ENCODE measurements at places on chromosomes 4 and X.

DNA sequence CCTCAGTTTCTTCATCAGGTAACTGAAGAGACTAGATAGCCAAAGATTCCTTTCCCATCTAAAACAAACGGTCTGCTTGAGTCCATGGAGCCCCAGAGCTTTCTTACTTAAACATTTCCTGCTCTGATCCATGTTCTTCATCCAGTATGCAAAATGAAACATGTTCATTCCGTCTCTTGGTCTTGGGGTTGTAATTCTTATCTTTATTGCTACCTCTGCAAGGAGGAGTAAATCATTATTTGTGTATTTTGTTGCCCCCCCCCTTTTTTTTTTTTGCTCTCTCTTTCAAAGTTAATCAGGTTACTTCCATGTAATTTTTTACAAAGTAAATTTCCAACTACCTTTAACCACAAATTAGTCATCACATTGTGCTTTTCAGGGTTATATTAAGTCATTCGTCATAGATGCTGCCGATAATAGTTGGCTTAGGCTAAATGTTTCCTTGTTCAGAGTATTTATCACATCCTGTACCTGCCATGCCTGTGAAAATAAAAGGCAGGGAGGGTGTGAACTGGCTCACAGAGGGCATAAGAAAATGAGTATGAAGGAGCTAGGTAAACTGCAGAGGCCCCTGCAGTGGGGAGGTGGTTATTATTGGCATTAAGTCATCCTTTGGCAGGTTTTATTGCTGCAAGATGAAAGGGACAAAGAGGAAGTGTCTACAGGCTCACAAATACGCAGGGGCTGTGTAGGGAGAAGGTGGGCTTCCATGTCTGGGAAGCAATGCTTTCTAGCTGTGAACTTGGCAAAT, 76.7 kb upstream of the HS3ST1 start:
- peak; percentile 98 for DNase-seq

DNA sequence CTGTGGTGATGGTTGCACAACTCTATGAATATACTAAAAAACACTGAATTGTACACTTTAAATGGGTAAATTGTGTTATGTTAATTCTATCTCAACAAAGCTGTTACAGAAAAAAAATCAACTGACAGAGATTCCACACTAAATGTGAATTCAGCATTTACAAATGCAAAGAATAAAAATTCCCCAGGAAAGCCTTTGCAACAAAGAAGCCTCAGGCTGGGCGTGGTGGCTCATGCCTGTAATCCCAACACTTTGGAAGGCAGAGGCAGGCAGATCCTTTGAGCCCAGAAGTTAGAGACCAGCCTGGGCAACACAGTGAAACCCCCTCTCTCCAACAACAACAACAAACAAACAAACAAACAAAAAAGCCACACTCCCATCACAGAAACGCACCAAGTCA, 8.9 kb downstream of the BCLAF3 start:
- DNase-seq: no peak

GRCh38 chr4:23234716-23235115, 542.0 kb downstream of the GBA3 start:
- DNase-seq: no peak

GRCh38 chr4:32192363-32192762, 1472.2 kb downstream of the PCDH7 start:
- no peak for DNase-seq

GRCh38 chrX:112866175-112866574, 25.5 kb upstream of the AMOT start:
- no peak for DNase-seq

- peak; percentile 7 for DNase-seq
These were observed 23.0 kb upstream of the RADX start for GRCh38 chrX:106588801-106589200.

GRCh38 chr4:185933078-185933581, 121.1 kb upstream of the SORBS2 start:
- DNase-seq: peak; percentile 6

DNA sequence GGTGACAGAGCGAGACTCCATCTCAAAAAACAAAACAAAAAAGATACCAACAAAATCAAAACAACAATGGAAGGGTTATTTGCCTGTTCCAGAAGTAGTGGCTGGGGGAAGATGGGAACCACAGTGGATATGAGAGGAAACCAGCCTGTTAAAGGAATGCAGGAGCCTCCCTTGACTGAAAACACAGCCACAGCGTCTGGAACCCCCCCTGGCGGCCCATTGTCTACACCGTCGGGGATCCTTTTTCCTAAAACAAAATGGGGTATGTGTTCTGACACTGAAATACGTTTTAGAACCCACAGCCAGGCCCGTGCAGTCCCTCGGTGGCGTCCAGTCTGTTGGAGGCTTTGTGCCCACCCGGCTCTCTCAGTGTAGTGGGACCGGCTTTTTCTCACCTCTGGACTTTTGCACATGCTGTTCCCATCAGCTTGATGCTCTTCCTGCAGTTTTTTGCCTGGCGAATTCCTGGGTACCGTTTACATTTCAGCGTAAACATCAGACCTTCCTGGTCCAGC, 19.6 kb downstream of the PIGG start:
- DNase-seq: no peak

DNA sequence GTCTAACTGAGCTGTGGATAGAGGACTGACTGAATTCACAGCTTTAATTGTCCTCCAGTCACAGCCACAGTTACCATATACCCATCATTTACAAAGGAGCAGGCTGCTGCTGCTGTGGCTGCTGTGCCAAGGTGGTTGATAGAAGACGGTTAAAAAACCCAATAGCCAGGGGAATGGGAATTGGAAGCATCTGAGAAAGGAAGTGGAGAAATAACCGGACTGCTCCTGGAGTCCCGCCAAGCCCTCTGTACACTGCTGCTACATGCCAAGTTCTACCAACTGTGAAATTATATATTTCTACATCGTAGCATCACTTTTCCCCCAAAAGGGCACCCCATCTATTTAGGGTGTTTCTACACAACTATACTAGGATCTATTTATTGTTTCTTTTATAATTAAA, 279.7 kb upstream of the ARX start:
- no peak for DNase-seq

- DNase-seq: no peak
These were observed 5.7 kb downstream of the PITX2 start for GRCh38 chr4:110617075-110617640.

- DNase-seq: peak; percentile 62
These were observed 488 bp downstream of the TBC1D25 start for GRCh38 chrX:48540028-48540375.

- DNase-seq: peak; percentile 90
These were observed 60.0 kb downstream of the MAP7D2 start for GRCh38 chrX:20056704-20057103.

DNA sequence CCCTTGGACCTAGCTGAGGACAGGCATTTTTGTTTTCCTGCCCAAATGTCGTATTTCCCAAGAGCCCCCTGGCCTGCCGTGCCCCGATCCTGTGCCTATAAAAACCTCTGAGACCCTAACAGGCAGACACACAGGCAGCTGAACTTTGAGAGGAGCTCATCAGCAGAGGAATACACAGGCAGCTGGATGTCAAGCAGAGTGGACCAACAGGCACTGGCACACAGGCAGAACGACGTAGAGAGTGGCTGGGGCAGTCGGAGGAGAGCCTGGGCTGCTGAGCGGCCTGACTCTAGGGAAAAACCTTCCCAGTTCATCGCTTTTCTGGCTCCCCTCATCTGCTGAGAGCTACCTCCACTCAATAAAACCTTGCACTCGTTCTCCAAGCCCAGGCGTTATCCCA, 896.1 kb downstream of the PCDH18 start:
- DNase-seq: no peak

DNA sequence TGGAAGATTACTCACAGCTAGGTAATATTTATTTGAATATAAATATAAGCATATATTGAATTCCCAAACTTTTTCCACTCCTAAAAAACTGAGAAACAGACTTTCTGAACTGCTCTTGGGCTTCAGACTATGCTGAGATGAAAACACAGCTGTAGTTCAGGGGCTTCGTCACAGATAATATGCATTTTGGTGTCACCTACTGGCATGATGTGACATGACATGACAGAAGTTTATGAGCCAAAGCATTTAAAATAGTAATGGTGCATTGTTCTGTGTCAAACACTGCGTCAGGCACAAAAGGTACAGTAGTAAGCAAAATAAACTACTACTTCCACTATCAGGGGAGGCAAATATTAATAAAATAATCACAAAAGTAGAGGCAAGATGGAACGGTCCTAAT, 171.3 kb downstream of the BTC start:
- peak; percentile 52 for DNase-seq

- no peak for DNase-seq
These were observed 35.0 kb downstream of the CCDC158 start for GRCh38 chr4:76385974-76386373.

GRCh38 chr4:48667148-48667547, 112.9 kb downstream of the FRYL start:
- no peak for DNase-seq

- DNase-seq: no peak
These were observed 31.2 kb upstream of the TAB3 start for GRCh38 chrX:30920271-30920670.

DNA sequence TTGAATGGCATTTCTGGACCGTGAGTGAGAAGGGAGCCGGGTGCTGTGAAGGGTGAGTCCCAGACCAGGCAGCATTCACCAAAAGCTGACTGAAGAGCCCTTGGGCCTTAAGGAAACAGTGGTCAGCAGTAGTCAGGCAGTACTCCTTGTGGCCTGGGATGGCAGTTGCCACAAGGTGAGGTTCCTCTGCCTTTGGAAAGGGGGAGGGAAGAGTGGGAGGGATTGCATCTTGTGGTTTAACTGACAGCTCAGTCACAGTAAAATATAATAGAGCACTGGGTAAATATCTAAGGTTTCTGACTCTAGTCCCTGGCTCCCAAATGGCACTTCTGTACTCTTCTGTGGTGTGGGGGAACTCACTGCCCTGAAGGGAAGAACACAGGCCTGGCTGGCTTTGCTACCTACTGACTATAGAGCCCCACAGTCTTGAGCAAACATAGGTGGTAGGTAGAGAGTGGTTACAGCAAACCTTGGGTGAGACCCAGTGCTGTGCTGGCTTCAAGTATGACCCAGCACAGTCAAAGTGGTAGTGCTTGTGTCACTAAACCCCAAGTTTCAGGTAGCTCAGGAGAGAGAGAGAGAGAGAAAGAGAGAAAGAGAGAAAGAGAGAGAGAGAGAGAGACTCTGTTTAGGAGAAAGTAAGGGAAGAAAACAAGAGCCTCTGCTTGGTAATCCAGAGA, 154.2 kb downstream of the TEX11 start:
- no peak for DNase-seq

DNA sequence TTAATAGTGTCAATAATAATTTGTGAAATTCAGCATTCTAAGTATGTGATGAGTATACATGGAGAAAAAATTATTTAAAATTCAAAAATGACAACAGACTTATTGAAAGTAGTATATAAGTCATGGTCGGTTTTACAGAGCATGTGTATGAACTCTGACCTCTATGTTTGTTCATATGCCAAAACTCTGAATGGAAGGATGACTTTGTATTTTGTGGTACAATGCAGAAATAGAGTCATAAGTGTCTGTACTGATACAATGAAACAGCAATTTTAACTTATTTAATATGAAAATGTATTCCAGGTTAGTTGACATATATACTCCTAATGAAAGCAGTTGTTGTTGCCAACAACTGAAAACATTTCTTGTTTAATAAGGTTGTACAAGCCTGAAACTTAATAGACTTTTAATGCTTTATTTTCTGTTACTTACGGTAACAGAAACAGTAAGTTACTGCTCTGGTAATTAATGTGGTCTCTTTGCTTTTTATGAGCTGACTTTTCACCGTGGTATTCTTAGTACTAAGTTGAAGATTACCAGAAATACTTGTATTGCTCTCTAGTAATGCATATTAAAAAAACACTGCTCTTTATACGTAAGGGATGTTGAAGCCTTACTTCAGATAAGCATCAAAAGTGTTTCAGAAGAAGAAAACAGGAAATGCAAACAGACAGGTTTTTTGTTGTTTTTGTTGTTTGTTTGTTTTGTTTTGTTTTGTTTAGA, 1.9 kb downstream of the UBE2K start:
- DNase-seq: peak; percentile 31

DNA sequence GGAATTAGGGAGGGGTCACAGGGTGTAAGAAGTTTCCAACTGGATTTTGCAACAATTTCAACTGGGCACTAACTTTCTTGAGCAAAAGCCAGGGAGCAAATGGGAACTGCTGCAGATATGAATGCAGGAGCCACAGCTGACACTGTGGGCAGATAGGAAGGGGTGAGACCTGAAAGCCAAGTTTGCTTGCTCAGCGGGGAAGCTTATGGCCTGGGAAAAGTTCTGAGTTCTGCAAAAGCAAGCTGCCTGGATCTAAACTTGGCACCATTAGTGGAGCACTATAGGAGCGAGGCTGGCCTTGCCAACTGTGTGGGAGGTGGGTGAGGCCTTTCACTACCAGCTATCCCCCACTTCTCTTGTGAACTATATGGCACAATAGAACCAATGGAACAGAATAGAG, 11.1 kb downstream of the CYSLTR1 start:
- DNase-seq: no peak

DNA sequence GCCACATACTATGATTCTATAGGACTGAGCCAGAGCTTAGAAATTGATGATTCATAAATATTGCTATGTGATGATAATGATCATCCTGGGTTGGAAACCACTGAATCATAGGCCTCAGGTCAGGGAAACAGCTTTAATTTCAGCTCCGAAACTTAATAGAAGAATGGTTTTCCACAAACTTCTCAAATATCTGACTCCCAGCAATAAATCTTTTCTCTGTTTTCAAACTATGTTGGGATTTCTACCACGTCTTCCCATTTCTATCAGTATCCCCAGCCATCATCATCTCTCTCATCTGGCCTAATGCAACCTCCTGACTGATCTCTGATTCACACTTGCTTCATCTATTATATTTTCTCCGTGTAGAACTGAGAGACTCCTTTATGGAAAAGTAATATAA, 521.8 kb upstream of the AGA start:
- peak; percentile 51 for DNase-seq

- DNase-seq: no peak
These were observed 21.7 kb upstream of the MTM1 start for GRCh38 chrX:150546711-150547153.

DNA sequence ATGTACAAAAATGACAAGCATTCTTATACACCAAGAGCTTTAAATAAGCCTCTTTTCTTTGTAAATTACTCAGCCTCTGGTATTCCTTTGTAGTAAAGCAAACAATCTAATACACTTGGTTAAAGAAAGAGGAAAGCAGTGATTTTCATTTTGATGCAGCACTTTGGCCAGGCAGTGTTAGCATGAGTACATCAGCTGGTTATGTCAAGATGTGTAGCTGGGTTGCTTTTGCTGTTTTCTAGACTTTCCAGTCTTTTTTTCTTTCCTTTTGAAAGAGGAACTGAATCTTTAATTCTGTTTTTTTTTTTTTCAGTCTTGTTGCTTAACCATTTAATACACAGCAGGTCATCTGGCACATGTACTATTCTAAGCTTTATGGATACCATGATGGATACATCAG, 167.1 kb upstream of the AADAT start:
- DNase-seq: no peak

DNA sequence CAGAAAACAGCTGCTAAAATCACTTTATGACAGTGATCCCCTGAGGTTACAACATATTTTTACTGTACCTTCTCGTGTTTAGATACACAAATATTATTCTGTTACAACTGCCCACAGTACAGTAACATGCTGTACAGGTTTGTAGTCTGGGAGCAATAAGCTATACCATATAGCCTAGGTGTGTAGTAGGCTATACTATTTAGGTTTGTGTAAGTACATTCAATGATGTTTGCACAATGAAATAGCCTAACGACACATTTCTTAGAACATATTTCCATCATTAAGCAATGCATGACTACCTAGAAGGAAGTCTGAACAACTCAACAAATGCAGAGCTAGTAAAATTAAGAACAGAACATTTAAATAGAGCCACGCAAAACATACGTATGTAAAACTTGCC, 112.7 kb downstream of the ZAR1 start:
- DNase-seq: no peak
